ENCODE measurements at places on chromosomes 5 and 9.

- no peak for DNase-seq
- H3K27me3 ChIP-seq = no peaks in the 10 kb centered on the region
Measured at GRCh38 chr5:124162767-124163532, 583.5 kb downstream of the ZNF608 start.

DNA sequence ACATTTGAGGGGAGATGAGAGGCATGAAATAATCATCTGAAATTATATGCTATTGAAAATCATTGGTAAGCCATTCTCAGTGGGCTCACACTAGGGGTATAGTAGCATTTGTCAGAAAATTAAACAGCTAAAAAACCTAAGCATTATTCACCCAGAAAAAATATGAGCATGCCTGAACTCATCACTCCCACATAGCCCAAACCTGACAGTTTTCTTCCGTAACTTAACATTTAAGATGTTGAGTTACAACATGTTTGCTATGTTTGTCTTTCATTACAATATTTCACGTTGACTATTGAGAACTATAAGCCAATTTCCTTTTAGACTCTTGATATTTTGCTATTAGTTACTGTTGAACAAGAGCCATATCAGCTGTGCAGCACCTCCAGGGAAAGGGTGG is 23.5 kb upstream of the GHR start:
- DNase-seq = no peak
- no peaks in the 10 kb centered on the region for H3K4me1 ChIP-seq
- H3K4me3 ChIP-seq = no peak overlapping the region
- H3K36me3 ChIP-seq = no peaks in the 10 kb centered on the region

DNA sequence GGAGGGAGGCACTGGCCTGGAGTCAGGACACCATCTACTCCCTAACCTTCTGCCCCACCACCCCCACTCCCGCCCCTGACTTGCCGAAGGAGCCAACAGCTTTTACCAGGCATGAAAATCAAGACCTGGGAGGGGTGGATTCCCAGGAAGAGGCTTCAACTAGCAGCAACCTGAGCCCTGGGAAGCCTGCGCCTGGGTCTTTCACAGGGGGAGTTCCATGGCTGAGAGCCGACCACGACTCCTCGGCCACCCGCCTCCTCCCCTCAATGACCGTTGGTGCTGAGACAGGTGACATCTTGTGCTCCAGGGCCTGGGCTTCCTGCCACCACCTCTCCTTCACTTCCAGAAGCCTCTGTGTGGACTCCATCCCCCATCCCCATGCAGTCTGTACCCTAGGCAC is 37.1 kb downstream of the BARX1 start:
- DNase-seq = no peak
- H3K4me1 ChIP-seq = no peaks in the 10 kb centered on the region
- H3K27ac ChIP-seq = no peak overlapping the region
- no peaks in the 10 kb centered on the region for H3K27me3 ChIP-seq
- no peak overlapping the region for H3K4me3 ChIP-seq

GRCh38 chr5:39014561-39014960 is 59.6 kb downstream of the RICTOR start:
- H3K4me3 ChIP-seq = no peak overlapping the region
- H3K27ac ChIP-seq = no peak overlapping the region
- no peak for DNase-seq

- no peaks in the 10 kb centered on the region for H3K27me3 ChIP-seq
- H3K27ac ChIP-seq = no peak overlapping the region
- H3K36me3 ChIP-seq = no peaks in the 10 kb centered on the region
- peaks cover 11% of the 10 kb centered on the region for H3K4me1 ChIP-seq
Measured at GRCh38 chr5:125486634-125487033, 740.2 kb upstream of the ZNF608 start.

GRCh38 chr5:127428748-127429147 is 88.7 kb upstream of the PRRC1 start:
- no peaks in the 10 kb centered on the region for H3K4me1 ChIP-seq
- no peaks in the 10 kb centered on the region for H3K36me3 ChIP-seq
- H3K27ac ChIP-seq = no peak overlapping the region
- H3K4me3 ChIP-seq = no peak overlapping the region

Data from upper lobe of right lung (tissue), 1 donor.